Erythroblast (primary cell): ENCODE measurements at places on chromosomes 13 and 19.

GRCh38 chr19:13057744-13058143 is 44.9 kb downstream of the LYL1 start:
- no peak for DNase-seq

DNA sequence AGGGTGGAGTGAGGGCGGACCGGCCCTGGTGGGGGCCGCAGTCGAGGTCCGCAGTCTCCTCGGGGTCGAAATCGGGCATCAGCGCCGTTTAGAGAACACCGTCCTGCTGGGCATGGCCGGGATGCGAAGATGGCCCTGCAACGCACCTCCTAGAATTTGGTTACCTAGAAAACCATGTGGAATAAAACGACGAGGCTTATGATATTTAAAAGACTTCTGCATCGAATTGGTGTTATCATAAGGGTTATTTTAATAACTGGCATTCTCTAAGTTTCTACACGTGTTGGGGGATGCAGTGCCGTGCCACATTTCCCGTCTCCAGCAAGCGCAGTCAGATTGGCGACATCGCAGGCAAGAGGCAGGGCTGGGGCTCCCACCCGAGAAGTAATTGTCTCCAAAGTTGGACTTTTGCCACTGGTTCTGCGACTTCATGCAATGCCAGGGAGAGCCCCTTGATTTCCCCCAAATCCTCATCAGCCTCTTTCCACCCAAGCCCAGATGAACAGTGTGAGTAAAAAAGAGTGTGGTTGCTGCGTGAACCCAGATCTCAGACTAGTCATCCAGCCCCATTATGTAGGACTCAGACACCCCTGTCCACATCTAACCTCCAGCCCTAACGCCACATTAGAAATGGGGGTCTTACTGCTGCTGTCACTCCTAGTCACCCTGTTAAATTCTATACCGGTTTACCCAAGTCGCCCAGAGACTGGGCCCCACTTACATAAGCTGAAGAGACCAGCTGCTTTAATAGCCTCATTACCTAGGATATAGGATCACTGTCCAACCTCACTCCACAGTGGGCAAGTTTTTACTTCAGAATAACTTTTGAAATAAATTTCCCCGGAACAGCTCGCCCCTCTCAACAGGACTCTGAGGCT is 571 bp upstream of the DHRS12 start:
- no peak for DNase-seq

DNA sequence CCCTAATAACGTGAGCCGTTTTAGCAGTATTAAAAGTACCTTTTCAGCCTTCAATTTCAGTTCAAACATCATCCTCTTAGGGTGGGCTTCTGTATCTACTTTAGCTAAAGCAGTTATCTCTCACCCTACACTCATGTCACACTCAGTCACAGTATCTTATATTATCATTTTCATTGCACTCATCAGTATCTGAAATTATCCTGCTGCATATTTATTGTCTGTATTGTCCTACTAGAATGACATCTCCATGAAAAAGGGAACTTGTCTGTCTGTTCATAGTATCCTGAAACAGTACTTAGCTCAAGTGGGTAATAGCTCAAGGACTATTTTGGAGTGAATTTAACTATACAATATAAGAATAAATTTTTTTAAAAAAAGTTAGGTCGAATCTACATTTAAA is 19.9 kb upstream of the RFC3 start:
- no peak for DNase-seq

- DNase-seq, result no peak
Measured at GRCh38 chr13:70042193-70042592, 65.4 kb upstream of the ATXN8OS start.

DNA sequence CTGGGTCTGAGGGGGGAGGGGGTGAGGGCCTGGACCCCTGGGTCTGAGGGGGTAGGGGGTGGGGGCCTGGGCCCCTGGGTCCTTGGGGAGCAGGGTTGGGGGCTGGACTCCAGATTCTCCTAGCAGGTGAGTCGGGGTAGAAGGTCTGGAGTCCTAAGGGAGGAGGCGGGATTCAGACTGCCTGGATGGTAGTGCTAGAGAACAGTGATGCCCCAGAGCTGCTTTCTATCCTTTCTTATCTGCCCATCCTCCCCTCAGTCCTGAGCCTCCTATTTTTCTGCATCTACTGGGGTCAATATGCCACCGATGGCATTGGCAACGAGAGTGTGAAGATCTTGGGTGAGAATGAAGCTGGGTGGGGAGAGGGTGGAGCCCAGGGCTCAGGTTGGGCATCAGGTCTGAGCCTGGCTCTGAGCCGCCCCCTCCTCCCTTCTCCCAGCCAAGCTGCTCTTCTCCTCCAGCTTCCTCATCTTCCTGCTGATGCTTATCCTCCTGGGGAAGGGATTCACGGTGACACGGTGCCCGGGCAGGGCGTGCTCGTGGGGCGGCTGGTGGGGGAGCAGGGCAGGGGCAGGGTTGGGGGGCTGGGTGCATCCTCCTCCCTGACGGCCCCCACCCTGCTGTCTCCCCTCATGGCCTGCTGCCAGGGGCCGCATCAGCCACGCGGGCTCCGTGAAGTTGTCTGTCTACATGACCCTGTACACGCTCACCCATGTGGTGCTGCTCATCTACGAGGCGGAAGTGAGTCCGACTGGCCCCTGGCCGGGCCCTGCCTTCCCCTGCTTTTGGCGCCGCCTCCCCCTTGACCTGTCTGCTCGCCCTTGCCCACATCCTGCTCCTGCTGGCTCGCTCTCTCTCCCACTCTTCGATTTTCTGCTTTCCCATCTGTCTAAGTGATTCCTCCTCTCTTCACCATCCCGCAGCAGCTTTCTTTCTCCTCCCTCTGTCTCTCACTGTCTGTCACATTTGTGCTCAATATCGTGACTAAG is 3.4 kb downstream of the TMEM145 start:
- no peak for DNase-seq

DNA sequence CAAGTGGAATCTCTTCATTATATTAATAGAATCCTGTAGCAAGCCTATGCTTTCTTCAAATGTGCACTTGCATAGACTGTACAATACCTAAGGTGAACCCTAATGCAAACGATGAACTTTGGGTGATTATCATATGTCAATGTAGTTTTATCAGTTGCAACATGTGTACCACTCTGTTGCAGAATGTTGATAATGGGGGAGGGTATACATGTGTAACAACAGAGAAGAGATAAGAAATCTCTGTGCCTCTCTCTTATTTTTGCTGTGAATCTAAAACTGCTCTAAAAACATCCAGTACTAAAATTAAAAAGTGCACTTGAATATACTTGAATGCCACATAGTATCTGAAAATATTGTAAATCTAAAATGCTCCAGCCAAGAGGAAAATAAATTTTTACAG is 820.8 kb upstream of the MIR17HG start:
- peak; percentile 83 for DNase-seq

DNA sequence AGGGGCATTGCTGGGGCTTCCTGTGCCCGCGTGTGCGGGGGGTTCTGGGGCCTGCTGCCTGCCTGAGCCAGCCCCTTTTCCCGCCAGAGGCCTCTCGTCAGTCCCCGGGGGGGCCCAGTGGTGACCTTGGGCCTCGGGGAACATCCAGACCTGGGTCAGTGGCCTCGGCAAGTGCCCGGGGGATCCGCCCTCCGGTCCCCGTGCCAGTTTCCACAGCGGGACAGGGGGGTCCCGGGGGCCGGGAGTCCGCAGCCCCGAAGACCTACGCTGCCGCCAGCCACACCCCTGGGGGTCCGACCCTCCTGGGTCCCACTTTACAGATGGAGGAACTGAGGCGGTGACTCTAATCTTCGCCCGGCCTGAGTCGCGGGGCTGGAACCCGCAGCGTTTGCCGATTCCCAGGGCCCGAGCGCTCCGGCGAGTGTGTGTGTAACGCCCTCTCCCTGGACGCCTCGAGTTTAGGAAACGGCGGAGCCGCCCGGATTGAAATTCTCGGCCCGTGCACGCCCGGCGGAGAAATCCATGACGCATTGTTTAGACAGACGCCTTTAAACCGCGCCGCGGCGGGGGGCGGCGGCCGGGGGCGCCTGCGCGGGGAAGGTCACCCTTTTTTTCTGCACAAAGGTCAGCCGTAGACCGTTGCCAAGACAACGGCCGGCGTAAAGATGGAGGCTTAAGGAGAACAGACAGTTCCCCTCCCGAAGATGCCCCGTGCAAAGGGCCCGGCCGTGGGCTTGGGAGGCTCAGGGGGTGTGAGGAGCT is 39.3 kb downstream of the EFNA2 start:
- DNase-seq, result peak; percentile 26

DNA sequence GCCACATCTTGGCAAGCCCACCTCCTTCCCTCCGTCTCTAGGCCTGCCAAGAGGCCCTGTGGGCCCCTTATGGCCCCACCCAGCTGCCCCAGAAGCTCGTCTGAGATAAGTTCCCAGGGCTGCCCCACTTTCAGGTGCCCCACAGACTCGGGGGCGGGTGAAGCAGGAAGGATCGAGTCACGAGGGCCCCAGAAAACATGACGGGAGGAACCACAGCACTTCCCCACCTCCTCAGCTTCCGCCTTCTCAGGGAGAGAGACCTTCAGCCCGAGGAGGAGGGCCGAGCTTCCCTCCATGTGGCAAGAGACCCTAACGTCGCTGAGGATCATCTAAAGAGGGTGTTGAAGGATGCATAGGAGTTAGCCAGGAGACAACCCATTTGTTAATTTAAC is 4.5 kb upstream of the IL12RB1 start:
- peak; percentile 95 for DNase-seq

GRCh38 chr19:13850910-13851733 is 25.8 kb upstream of the NANOS3 start:
- DNase-seq, result peak; percentile 95

DNA sequence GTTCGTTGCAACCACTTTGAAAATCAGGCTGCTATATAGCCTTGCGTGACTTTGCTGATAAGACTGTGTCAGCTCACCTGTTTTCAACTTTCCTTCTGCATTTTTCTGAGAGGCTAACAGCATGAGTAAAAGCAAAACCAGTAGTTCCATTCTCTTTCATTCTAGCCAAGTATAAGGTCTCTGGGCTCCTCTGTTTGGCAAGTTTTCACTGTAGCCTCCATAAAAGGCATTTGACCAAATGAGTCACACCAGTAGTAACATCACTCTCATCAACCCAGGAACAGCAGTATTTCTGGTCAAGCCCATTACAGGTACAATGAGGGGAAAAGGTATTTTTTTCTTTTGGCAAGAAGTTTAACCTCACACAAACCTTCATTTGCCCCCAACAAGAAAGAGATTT is 1149.8 kb upstream of the MIR17HG start:
- DNase-seq, result no peak

GRCh38 chr13:41775251-41775650 is 185.7 kb downstream of the VWA8 start:
- peak; percentile 41 for DNase-seq

DNA sequence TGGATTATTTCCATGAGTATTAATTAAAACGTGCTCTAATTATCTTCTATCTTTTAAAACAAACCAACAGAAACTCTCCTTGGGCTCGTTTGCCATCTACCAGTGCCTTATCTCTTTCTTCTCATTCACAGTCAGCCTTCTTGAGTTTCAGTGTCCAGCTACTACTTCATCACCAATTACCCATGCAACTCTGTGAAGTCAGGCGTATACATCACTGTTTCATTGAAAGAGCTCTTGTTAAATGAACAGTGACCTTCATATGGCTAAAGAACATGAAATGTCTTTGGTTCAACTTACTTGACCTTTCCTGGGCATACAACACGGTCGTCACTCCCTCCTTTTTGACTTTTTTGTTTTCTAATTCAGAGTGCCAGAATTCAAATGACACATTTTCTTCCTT is 5.2 kb upstream of the IFT88 start:
- DNase-seq, result no peak

DNA sequence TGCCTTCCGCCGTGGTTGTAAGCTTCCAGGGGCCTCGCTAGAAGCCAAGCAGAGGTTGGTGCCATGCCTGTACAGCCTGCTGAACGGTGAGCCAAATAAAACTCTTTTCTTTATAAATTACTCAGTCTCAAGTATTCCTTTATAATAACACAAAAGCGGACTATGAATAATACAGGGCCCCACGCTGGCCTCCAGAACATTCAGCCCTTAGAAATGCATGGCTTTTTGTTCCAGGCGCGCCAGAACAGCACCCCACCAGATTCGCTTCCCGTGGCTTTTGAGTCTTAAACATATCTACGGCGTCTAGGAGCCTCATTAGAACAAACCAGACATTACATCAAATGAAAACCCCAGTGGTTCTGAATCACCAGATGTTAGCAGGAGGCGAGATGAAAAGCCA is 75.1 kb downstream of the SLC15A1 start:
- DNase-seq, result no peak

DNA sequence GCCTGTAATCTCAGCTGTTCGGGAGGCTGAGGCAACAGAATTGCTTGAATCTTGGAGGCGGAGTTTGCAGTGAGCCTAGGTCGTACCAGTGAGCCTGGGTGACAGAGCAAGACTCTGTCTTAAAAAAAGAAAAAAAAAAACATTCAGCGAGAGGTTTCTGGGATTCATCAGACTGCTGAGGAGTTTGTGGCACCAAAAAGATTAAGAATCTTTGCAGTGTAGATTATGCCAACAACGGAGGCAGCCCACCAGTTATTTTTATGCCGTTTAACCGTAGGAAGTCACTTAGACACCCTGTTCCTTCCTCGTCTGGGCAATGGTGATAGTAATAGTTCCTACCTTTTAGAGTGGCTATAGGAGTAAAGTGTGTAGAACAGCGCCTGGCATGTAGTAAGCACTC is 2.5 kb downstream of the COX6B1 start:
- no peak for DNase-seq

- DNase-seq, result no peak
Measured at GRCh38 chr13:98954313-98954712, 23.6 kb downstream of the DOCK9 start.

GRCh38 chr13:26042785-26043184 is 9.0 kb downstream of the SHISA2 start:
- no peak for DNase-seq

GRCh38 chr19:4781801-4782200 is 9.7 kb upstream of the FEM1A start:
- DNase-seq, result no peak

- no peak for DNase-seq
Measured at GRCh38 chr19:12117201-12117970, 22.8 kb downstream of the ZNF20 start.

GRCh38 chr19:45500918-45501729 is 2.9 kb downstream of the PPM1N start:
- no peak for DNase-seq

GRCh38 chr13:59545007-59545406 is 618.7 kb downstream of the DIAPH3 start:
- no peak for DNase-seq

GRCh38 chr13:50412046-50412617 is 396.9 kb downstream of the KCNRG start:
- DNase-seq, result no peak

GRCh38 chr13:50592412-50593155 is 250.9 kb downstream of the DLEU7 start:
- no peak for DNase-seq

- no peak for DNase-seq
Measured at GRCh38 chr13:82654861-82655855, 1227.1 kb downstream of the SLITRK1 start.

- no peak for DNase-seq
Measured at GRCh38 chr19:40155749-40156265, 35.4 kb upstream of the MAP3K10 start.

- DNase-seq, result peak; percentile 85
Measured at GRCh38 chr19:4267101-4267900, 11.8 kb upstream of the SHD start.

GRCh38 chr13:84524586-84524985 is 642.3 kb upstream of the SLITRK1 start:
- no peak for DNase-seq
